ENCODE measurements at places on chromosomes 3 and 15.

DNA sequence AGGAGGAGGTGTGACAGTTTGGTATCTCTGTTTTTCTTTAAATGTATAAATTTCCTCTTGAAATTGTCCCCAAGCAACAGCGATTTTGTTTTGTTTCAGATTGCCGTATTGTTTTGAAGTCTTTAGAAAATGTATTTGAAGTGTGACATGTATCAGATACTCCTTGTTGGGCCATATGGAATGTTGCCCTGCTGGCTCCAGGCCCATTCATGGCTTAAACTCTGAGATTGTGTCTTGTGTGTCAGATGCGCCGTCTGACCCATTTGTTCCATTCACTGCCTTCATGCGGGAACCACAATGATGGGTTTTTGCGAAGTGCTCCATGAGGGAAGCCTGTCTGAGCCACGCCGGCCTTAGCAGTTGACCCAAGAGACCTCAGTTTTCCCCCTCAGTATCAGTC is 75.2 kb upstream of the ADAMTSL3 start:
- DNase-seq: no peak

DNA sequence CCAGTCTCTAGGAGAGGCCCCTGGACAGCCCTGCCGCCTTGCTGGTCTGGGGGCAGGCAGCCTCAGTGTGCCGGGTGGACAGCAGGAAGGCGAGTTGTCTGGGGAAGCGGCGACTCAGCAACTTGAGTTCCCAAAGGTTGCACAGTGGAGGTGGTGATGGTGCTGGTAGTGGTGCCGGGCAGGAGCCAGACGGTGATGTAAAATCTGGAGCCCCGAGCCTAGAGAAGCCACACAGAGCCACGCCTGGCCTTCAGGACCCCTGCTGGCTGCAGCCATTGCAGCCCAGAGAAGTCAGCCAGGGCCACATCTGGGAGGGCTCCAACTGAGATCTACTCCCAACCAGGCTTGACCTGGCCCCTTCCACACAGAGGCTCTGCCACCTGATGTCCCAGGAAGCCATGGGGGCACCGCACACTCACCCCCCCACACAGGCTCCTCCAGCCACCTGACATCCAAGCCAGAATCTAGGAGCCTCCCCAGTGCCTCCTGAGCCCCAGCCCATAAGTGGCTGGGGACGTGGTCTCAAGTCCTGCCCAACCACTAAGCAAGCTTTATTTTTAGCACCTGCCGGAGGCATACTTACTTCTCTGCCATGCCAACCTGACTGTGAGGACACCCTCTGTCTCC is 8.8 kb downstream of the C3orf22 start:
- DNase-seq: no peak

DNA sequence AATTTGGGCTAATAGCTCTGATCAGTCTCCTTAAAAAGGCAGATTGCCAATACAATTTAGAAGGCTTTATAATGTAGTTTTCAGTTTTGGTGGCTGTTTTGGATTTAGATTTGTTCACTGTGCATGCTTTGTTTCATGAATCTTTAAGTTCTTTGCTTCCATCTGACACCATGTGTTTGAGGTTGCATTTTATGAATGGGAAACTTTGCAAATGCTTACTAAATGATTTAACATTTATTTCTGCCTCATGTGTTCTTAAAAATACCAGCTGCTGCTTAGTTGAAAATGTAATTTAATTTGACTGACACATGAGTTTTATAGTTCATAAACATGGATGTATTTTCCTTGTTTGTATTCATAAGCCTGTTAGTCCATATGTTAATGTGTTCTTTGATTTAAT is 78.6 kb downstream of the RNF13 start:
- no peak for DNase-seq

GRCh38 chr3:158568784-158569183 is 2.2 kb upstream of the MLF1 start:
- no peak for DNase-seq

DNA sequence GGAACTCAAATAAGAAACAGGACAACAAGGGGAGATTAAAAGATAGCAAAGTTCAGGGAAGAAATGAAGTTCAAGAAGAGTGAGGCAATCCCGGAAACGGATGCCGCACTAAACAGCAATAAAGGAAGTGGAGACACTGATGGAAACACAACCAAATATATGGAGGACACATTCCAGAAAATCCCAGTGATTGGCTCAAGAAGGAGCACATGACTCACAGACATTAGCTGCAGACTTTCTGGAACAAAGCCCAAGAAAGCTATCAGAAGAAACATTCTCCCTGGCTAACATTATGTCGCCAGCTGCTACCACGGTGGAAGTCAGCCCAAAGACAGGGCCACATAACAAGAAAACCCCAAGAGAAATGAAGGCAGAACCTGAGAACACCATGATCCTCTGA is 18.1 kb upstream of the VGLL4 start:
- no peak for DNase-seq

GRCh38 chr15:58793862-58794261 is 22.8 kb downstream of the MINDY2 start:
- no peak for DNase-seq

- DNase-seq: no peak
Measured at GRCh38 chr3:129002573-129003569, 1.8 kb downstream of the EFCC1 start.

- no peak for DNase-seq
Measured at GRCh38 chr3:82044930-82045705, 283.7 kb upstream of the GBE1 start.

- no peak for DNase-seq
Measured at GRCh38 chr15:63041974-63042876, at the start of gene TPM1. TPM1 (plus strand) TSS chr15:63042747; CDS start chr15:63042830, 83 bp downstream.

DNA sequence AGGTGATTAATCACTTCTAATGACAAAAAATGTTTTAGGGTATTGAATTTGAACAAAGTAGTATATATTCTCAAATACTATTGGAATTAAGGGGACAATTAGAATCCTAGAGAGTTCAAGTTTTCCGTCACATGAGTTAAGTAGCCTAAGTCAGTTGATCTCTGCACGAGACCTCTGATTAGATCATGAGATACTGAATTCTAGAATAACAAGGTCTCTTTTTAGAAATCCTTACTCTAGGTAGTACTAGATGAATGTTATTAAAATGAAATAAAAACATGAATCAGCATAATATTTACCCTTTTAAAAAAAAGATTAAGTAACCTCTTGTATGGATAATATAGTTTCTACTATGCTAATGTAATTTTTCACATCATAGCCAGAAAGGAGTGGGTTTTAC is 43.4 kb downstream of the MYO5A start:
- DNase-seq: no peak

DNA sequence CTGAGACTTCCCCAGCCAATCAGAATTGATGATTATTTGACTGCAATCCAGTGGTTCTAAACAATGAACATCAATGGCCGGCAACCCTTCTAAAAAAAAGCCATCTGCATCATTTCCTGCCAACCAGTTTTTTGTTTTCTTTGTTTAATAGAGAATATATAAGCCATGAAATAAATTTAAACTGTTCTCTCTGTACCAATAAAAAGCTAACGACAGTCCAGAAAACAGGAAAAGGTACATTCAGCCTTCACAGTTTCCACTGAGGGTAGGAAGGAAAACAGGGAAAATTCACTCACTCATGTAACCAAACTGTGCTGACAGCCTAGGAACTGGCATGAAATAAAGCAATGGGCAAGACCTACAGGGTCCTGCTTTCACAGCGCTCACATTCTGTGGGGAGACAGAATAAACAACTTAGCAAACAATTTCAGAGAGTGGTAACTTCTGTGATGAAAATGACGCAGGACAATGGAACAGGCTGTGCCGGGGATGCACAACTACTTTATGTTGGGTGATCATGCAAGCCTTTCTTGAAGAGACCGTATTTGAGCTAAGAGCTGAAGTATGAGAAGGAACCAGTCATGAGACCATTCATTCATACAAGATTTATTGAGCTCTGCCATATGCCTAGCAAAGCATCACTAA is 630.1 kb downstream of the MAGI1 start:
- DNase-seq: no peak

- no peak for DNase-seq
Measured at GRCh38 chr3:191982481-191982880, 521.5 kb downstream of the PYDC2 start.

Data from activated naive CD4-positive, alpha-beta T cell (primary cell).